ENCODE measurements at places on chromosomes 2 and 18.

- DNase-seq = peak; percentile 68
Observed at GRCh38 chr18:13612196-13612997, 114.0 kb downstream of the FAM210A start.

DNA sequence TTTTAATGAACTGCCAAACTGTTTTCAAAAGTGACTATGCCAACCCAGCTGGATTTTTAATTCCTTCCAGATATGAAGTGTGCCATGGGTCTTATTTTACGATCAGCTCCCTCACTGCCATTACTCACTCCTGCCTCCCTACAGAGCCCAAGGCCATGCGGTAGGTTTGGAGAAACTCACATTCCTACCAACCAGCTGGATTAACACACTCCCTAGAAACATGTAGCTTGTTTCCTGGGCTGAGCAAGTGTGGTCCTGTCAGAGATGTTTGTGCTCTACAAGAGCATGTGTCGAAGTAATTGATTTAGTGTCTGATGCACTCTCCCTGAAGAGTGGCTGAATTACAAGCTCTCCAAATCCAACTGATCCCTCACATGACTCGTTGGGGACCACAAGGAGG lies 82.5 kb downstream of the SPP2 start:
- DNase-seq = no peak

- no peak for DNase-seq
Observed at GRCh38 chr18:50793641-50794565, 25.9 kb downstream of the MRO start.

GRCh38 chr2:235770909-235771820 lies 277.3 kb downstream of the AGAP1 start:
- no peak for DNase-seq

- DNase-seq = no peak
Observed at GRCh38 chr2:36348721-36349120, 6.9 kb upstream of the CRIM1 start.

DNA sequence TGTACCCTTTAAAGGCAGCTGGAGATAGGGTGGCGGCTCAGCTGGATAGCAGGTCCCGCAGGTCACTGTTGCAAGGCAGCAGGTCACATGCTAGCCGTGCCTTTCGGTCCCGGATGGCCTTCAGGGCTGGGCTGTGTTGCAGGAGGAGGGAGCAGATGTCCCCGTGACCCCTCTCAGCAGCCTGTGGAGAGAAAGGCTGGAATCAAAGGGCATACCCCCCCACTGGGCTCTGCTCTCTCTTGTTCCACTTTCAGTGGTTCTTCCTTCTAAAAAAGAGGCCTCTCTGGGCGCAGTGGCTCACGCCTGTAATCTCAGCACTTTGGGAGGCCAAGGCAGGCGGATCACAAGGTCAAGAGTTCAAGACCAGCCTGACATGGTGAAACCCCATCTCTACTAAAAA lies 4.4 kb upstream of the ANKRD23 start:
- DNase-seq = no peak

DNA sequence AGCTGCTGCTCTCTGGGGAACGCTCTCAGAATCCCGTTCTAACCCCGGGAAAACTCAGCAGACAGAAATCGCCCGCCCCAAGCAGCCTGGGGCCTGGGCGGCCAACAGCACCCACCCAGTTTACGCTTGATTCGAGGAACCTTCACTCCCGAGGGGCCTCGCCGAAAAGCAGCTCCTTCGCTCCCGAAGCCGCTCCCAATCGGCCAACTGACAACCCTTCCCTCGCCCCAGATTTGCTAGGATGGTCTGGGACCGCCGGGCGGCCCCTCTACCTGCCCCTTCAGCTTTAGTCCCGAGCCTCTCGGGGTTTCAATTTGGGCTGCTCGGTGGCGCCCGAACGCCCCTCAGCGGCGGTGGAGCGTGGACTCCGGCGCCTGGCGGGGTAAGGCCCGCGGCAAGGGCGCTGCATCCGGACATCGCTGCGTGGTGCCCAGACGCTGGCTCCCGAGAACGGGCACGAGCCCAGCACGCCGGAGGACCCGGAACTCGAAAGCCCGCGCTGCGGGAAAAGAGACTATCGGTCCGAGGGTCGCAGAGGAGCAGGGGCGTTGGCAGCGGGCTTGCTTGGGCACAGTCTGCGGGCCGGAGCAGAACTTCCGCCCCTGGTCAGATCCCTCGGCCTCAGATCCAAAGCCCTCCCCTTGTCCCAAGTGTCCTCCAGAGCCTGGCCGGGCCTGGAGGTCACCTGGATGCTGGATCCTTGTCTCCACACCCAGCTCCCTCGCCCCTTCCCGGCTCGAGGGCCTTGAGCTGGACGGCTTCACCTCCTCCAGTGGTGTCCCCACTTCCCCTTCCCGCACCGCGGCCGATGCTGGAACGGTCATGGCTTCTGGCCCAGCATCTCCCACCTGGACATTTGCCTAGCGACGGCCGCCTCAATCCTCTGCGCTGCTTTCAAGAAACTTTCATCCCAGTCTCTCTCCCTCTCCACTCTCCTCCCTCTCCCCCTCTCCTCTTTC lies 3.0 kb upstream of the OTX1 start:
- DNase-seq = no peak

DNA sequence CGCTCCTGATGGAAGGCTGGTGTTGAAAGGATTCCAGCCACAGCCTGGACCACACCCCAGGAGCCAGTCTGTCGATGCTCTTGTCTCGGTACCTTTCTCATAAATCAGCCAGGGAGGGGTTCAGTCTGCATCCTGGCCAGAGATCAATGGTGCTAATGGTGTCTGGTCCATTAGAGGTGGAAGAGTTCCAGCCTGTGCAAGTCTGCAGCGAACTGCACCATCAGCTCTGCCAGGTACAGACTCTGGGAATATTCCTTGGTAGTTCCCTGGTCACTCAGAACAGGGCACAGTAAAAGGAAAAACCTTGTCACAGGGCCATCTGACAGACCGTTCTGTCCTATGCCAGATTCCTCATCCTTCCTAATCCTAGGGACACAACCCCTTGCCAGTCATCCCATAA lies 164.3 kb downstream of the MTCL1 start:
- DNase-seq = no peak

DNA sequence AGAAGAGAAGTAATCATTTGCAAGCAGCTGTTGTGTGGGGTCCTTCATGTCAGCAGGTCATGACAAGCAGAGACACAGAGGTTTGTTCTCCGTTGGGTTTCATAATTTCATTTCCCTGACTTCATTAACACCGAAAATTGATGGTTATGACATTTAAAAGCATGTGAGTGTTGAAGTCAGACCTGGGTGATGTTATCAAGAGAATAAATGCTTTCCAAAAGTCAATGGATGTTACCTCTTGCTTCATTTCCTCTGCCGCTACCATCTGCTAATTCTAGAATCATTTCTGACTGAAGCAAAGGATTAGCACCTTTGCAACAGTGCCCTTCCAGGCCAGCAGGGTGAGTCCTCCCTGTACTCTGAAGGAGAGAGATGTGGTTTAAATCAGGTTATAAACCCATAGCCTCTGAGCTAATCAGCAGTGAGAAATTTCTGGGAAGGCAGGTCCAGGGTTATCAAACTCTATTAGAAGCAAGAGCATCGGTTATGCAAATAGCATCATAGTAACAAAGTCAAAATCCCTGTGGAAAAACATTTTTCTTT lies 446.2 kb downstream of the PIK3C3 start:
- DNase-seq = no peak

- DNase-seq = peak; percentile 53
Observed at GRCh38 chr18:13220361-13220991, 1.9 kb downstream of the LDLRAD4 start.

GRCh38 chr2:62437785-62438184 lies 68.2 kb downstream of the TMEM17 start:
- no peak for DNase-seq

DNA sequence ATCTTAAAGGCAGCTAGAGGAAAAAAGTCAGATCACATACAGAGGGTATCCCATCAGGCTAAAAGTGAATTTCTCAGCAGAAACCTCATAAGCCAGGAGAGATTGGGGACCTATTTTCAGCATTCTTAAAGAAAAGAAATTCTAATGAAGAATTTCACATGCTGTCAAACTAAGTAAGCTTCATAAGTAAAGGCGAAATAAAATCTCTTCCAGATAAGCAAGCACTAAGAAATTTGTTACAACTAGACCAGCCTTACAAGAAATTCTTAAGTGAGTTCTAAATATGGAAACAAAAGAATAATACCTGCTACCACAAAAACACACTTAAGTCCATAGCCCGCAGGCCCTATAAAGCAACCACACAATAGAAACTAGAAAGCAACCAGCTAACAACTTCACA lies 186.1 kb downstream of the ETAA1 start:
- no peak for DNase-seq

DNA sequence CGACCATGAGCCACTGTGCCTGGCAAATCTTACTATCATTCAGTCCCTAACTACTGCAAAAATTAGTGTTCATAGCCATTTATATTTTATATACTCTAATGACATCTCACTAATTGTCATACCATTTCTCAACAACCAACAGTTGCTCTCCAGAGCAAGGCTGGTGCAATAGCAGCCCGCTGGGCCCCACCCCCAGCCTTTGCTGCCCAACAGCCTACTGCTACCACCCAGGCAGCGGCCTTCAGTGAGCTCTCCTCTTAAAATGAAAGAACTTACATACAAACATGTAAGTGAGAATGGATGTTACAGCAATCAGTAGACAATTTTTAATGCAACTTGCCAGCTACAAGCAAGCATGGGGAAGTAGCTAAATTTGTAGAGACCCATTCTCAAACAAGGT lies 90.5 kb downstream of the HNRNPLL start:
- no peak for DNase-seq

DNA sequence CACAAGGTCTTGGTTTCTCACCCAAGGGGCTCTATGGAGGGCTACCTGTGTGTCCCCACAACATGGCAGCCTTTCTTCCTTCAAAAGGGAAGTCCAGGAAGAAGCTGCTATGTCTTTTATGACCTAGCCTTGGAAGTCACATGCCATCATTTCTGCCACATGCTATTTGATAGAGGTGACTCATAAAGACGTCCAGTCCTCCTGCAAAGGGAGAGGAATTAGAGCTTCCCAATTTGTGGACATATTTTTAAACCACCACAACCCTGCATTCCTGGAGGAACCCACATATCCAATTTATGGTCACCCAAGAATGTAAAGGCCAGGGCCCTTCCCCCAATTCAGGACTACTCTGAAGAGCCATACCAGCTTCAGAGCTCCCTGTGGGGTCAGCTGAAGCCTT lies 246.2 kb downstream of the CYP26B1 start:
- no peak for DNase-seq

DNA sequence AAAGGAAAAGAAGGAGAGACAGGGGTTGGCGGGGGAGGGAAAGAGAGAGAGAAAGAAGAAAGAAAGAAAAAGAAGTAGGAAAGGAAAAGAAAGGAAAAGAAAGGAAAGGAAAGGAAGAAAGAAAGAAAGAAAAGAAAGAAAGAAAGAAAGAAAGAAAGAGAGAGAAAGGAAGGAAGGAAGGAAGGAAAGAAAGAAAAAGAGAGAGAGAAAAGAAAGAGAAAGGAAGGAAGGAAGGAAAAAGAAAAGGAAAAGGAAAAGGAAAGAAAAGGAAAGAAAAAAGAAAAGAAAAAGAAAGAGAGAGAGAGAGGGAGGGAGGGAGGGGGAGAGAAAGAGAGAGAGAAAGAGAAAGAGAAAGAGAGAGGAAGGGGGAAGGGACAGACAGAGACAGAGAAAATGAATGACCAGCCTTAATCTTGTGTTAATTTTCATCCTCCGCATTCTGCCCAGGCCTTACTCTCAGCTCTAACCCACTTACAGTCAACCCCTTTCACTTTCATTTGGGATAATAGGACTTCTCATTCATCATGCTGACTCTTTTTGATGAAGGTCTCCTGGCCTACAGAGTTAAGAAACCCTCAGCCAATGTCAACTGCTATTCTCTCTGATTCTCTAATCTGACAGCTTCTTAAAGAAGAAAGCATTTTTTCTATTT lies 207.3 kb downstream of the SUCLG1 start:
- DNase-seq = no peak

DNA sequence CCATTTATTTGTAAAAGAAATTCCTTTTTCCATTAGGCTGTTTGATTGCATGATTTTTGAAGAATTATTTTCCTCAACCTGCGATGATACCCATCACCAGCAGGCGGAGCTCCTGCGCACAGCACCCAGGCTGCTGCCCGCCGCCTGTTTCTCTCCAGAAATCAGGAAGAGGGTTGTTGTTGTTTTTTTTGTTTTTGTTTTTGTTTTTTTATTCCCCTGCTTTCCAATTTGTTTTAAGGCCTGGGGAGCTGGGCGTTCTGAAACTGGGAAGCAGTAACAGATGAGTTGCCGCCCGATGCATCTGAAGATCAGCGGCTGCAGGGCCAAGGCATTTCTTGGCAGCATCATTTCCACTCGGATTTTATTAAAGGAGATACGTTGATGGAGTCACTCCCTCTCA lies 132.1 kb downstream of the MBP start:
- peak; percentile 46 for DNase-seq

DNA sequence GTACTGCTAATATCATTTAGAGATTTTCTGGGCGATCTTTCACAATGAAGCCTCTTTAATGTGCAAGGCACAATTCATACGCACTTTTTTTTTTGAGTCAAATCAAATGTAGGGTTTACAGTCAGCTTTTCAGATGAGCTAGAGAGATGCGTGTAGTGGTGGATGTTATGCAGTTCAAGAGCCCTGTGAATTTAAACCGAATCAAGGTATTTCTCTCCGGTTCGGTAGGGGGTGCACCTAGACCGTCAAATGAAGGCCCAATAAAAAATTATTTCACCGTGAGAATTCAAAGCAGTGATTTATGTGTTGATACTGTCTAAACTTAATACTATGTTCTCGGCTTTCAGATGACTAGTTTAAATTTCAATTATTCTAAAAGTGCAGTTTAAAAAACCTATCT lies 1.1 kb downstream of the PTH2R start:
- peak; percentile 27 for DNase-seq

DNA sequence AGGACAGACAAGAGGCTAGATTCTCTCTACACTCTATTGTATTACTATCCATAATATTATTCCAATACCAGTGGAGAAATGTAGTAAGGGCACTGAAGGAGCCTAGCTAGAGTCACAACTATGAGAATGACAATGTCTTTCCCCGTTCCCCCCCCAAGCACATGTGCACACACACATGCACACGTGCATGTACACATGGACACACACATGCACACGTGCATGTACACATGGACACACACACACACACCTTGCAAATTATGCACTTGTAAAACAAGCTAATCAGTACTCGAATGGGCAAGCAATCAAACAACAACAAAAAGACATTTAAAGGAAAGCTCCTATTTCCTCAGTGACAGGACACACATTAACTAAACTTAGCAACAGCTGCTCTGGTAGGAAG lies 65.2 kb downstream of the INSIG2 start:
- no peak for DNase-seq

GRCh38 chr2:76667821-76668271 lies 854.3 kb downstream of the LRRTM4 start:
- DNase-seq = no peak

DNA sequence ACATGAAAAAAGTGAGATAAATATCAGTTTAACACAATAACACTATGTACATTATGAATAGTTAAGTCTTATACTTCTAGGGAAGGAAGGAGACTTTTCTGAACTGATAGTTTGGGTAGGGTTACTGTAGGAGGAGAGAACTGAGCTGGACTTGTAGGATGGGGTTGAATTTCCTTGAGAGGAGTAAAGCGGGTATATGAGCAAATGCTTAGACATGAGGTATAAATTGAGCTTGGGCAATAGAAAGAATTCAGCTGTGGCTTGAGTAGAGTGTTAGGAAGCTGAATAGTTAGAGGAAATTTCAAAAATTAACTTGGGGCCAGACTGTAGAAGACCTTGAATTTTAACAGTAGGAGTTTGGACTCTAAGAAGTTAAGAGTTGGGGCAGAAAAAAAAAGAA lies 45.1 kb downstream of the LCLAT1 start:
- no peak for DNase-seq

Measured in DMS79 treated with DMSO at 0.1 percent for 48 hours (cell line).